ENCODE measurements at places on chromosomes 6 and 20. TPM values are rescaled to one million over a fixed set of nuclear protein-coding genes. Genes with fewer than 3 reads are reported as not detected.

RIPOR2 gene
- 59.4 TPM for total RNA-seq

CRISP2 gene
- not detected for total RNA-seq

PCSK2 gene
- total RNA-seq, result 1.6 TPM

CGA gene
- total RNA-seq, result not detected

- no peaks in the 10 kb centered on the region for H3K36me3 ChIP-seq
- DNase-seq, result no peak
- H3K4me3 ChIP-seq, result no peak overlapping the region
- no peaks in the 10 kb centered on the region for H3K27me3 ChIP-seq
Measured at GRCh38 chr6:36113049-36113448, 17.3 kb upstream of the MAPK13 start.

Measured in uterus (tissue), 4 donors.